Posterior cingulate gyrus (tissue), 11 donors: ENCODE measurements at places on chromosomes 1 and 21.
A peak's percentile ranks its signal among the peaks of the same experiment; 100 is the strongest.

DNA sequence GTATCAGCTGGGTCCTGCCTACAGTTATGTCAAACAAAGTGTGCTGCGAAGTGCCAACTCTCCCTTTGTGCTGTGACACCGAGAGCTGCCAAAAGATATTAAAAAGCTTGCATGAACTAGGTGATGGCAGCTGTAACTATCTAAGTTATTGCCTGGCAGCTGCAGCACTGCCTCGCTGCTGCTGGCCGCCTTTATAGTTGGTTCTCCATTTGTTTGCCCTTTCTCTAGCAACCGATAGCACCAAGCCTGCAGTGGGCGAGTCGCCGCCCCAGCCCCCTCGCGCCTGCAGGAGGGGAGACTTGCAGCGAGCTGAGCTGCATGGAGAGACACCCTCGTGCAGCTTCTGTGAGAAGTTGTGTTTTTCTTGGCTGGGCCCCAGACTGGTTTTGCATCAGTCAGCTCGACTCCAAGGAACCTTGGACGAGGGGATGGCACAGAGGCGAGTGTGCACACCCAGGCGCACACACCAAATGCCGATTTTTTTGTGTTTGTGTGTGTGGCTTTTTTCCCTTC is 330.6 kb downstream of the RPS6KC1 start:
- DNase-seq: peak; percentile 29

DNA sequence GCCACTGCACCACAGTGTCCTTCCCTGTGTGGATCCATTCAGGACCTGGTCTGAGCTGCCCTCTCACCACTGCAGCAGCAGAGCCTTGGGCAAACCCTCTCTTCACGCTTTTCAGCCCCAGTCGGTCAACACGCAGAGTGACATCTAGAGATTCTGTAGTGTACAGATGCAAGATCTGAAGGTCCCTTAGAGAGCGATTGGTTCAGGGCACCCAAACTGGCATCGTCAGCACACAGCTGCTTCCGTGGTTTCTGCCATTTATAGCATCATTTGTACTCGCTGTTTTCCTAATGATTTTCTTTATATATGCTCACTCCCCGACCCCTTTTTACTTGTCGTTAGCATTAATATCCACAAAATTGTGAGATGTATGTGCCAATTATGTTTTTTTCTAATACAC is 1.5 kb upstream of the ASCL5 start:
- DNase-seq: peak; percentile 57

DNA sequence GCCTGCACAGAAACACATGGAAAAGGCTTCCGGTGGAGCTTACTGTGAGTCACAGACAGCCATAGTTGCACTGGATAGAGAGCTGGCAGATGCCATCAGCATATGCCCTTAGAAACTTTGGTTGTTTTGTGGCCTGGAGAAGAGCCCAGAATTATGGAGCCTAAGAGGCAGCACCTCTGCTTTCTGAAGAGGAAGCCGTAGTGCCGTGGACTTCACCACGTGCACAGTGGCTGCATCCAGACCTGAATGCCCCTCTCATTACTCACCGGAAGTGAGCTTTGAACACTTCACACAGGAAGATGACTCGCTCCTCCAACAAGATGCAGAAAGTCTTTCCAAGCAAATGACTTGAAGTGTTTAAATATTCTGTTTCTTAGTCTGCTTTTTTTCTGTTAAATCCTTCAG is 28.4 kb downstream of the JUN start:
- no peak for DNase-seq

DNA sequence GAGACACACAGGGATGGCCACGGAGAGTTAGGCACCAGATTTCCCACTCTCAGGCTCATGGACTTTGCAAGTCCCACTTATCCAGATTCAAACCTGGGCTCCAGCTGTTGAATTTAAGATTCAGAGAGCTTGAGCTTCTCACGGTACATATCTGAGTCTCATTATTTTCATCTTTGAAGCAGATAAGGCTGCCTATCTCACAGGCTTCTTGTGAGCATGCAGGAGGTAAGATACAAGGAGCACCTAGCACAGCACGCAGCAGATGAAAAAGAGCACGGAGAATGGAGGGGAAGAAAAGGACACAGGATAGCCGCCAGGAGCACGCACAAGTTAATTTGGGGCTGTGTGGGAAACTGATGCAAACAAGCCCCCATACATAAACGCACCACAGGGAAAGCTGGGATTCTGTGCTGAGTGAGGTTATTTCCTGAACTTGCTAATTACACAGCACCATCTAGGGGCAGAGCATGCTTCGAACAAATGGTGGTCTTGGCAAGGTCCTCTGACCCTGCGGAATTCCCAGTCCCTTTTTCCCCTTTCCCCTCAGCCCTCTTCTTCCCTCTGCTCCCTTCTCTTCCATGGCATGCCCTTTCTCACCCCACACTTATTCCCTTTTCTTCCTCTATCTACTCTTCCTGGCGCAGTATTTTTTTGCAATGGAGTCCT is 134.7 kb upstream of the VANGL1 start:
- no peak for DNase-seq

DNA sequence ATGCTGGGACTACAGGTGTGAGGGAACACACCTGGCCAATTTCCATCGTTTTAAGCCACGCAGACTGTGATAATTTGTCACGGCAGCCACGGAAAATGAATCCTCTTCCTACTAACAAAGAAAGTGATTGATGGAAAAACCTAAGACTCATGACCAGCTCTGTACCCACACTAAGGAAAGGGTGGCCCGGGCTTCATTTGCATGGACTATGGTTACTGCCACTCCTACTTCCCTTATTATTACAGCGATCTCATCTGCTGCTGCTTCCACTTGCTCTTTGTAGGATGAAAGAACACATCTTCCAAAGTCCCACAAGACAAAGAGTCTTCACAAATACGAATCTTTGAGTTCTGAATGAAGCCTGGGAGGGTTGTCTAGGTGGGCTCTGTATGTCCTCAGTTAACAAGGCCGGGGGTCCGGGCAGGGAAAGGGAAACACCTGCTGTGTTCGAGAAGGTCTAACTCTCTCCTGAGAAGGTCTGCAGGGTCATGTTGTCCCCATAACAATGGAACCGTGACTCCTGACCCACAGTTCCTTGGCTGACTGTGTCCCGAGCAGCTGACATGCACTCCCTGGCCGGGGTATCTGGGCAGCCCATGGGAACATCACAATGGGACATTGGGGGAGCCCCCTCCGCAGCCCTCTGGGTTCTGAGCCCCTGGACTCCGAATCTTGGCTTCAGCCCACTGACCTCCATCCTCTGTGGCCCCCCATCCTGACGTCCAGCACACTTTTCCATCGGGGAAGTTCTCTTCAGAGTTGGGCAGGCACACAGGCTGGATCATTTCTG is 13.3 kb upstream of the TFF1 start:
- no peak for DNase-seq

DNA sequence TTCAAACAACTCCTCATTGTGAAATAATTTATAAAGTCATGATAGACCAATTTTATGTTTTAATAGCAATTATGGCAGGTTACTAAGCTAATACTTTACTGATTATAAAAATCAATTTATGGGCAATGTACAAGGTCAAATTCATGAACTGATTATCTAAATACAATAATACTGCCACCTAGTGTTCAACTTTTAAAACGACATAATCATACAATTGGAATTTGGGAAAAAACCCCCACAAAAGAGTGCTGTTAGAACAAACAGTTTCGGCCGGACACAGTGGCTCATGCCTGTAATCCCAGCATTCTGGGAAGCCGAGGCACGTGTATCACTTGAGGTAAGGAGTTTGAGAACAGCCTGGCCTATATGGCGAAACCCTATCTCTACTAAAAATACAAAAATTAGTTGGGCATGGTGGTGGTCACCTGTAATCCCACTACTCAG is 14.0 kb downstream of the GTF2B start:
- DNase-seq: no peak

DNA sequence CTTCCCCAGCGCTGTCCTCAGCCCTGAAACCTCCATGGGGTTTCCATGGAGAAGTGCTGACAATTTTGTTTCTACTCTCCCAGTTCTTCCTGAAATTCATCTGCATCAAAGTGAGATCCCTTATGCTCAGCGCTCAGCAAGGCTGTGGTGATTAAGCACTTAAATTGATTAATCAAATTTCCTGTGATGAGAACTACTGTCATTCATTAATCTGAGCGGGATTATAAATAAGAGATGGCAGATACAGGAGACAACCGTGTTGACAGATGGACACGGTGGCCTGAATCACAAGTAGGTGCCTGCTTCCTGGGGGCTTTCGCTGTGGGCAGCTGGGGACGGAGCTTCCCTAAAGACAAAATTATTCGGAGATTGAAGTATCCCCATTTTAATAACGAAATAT is 329.1 kb upstream of the VAMP3 start:
- DNase-seq: no peak

DNA sequence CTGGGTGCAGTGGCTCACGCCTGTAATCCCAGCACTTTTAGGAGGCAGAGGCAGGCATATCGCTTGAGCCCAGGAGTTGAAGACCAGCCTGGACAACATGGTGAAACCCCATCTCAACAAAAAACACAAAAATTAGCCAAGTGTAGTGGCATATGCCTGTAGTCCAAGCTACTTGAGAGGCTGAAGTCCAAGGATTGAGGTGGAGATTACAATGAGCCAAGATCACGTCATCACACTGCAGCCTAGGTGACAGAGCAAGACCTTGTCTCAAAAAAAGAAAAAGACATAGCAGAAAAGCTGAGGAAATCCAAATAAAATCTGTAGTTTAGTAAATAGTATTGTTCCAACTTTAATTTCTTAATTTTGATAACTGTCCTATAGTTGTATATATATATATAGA is 11.5 kb upstream of the ASH1L start:
- no peak for DNase-seq

GRCh38 chr1:173913111-173913510 is 4.0 kb downstream of the SERPINC1 start:
- DNase-seq: no peak

- DNase-seq: peak; percentile 53
These were observed at the start of gene KCNA3 for GRCh38 chr1:110674337-110675059. Gene KCNA3, minus strand, starts transcription at chr1:110674940. Its CDS starts 131 bp downstream, at chr1:110674809.

- no peak for DNase-seq
These were observed 35.0 kb upstream of the HUNK start for GRCh38 chr21:31837618-31838390.

GRCh38 chr1:226092965-226093364 is 30.4 kb downstream of the H3-3A start:
- DNase-seq: no peak
